ENCODE measurements at places on chromosomes 3 and 15.

DNA sequence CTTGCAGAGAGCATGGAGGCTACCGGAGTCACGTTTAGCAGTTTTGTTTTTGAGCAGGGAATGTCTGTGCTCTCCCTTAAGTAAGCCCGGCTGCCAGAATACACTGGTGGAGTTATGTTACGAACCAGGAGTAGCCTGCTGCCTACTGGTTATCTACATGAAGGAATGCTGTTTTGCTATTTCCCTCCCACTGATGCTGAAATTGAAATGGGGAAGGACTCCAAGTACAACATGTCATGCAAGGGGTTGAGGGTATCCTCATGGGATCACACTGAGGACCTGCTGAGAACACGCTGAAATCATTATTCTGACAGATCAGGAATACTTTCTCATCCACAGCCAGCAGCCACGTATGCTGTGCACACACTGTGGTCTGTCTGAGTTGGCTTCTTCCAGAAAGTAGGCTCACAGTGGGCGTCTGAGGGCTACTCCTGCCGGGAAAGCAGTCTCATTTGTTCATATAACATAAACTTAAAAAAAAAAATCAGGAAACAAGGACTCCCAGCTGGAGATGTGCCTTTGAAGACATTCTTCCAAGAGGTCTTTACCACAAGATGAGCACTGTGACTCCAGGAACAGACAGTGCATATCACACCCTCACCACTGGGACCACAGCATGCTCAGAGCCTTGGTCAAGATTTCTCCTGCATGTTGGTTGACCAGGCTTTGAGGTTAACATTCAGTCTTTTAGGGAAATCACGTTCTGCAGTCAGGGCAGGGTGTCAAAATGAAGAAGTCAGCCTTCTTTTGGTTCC lies 300.4 kb upstream of the RASGRP1 start:
- no peak for DNase-seq

- no peak for DNase-seq
These were observed 5.6 kb downstream of the SCAMP2 start for GRCh38 chr15:74867466-74868038.

GRCh38 chr3:183879243-183879642 lies 5.4 kb downstream of the PARL start:
- no peak for DNase-seq

DNA sequence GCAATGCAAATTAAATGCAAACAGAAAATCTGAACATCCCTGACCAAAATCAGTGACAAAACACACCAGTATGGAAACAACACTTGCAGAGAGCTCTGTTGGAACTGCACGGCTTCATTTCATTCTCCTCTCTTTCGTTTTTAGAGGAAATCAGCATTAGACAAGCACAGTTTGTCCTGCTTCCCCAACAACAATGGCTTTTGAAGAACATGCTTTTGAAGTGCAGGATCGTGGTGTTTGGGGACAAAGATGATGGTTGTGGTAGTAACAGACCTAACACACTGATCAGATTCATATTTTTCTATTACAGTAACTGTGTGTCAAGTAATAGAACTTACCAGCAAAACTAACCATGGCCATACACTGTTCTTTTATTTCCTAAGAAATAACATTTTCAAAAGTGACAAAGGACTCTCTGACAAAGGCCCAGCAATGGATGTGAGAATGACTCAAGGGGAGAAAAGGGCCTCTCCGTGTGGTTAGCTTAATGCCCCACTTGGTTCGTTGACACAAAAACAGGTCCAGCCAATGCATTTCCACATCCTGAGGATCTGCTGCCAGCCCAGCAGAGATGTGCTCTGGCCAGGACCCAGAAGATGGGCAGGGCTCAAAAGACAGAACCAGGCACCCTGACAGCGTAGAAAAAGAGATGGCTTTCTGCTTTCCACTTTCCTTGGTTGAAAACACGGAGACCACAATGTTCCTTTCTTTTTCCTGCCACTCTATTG lies 84.1 kb downstream of the CCNL1 start:
- no peak for DNase-seq

- DNase-seq: no peak
These were observed 460.6 kb upstream of the ALCAM start for GRCh38 chr3:104906001-104906639.

- DNase-seq: no peak
These were observed 8.6 kb upstream of the GATM start for GRCh38 chr15:45386974-45387373.

- no peak for DNase-seq
These were observed 630 bp downstream of the KIF15 start for GRCh38 chr3:44762170-44762677.

DNA sequence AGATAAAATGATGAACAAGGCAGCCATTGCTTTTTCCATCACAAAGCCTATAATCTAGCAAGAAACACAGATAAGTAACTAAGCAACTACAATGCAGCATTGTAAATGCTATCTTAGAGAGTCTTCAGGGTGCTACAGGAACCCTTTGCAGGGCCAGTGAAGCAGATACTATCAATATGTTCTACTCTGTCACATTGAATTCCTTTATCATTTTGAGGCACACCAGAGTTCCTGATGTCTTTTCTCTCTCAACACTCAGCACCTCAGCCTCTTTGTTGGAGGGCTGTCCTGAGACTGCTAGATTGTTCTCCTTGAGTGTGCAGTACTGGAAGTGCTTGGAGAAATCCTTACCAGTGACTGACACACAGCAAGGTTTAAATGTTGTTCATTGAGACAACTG lies 107.4 kb upstream of the MRPL3 start:
- no peak for DNase-seq

DNA sequence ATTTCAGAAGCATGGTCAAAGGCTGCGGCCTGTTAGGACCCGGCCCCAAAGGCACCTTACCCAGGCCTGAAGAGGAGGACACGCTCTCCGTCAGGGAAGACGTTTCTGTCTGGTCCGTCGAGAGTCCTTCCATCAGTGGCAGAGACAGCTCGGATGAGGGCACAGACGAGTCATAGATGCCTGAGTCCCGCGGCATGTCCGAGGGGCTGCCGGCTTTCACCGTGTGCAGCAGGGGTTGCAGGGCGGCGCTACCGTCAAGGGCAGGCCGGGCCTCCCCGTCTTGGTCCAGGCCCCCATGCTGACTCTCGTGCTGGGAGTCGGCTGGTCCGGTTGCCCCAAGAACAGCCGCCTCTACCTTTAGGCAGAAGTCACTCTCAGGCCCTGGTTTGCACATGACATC lies 37.1 kb downstream of the SPATA12 start:
- DNase-seq: no peak

DNA sequence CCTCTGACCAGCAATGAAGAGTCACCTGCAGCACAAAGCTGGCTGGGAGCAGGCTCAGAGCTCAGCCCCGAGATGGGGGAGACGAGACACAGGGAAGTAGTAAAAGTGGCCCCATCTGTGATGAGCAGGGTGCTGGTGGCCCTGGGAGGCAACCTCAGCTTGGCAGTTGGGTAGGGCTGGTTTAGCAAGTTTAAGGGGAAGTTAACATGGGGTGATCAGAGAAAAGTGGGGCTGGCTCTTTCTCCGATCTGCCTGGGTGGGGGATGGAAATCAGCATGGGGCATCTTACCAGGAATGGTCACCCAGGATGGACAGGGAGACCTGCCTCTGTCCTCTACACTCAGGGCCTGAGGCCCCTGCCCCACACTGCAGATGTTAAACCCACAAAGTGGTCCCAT lies 29.9 kb upstream of the SFMBT1 start:
- DNase-seq: no peak

- no peak for DNase-seq
These were observed 38.0 kb downstream of the SRPRB start for GRCh38 chr3:133843634-133844033.

GRCh38 chr3:181534781-181535221 lies 176.9 kb upstream of the SOX2 start:
- no peak for DNase-seq

- no peak for DNase-seq
These were observed 3.3 kb upstream of the RNF13 start for GRCh38 chr3:149809699-149810098.

DNA sequence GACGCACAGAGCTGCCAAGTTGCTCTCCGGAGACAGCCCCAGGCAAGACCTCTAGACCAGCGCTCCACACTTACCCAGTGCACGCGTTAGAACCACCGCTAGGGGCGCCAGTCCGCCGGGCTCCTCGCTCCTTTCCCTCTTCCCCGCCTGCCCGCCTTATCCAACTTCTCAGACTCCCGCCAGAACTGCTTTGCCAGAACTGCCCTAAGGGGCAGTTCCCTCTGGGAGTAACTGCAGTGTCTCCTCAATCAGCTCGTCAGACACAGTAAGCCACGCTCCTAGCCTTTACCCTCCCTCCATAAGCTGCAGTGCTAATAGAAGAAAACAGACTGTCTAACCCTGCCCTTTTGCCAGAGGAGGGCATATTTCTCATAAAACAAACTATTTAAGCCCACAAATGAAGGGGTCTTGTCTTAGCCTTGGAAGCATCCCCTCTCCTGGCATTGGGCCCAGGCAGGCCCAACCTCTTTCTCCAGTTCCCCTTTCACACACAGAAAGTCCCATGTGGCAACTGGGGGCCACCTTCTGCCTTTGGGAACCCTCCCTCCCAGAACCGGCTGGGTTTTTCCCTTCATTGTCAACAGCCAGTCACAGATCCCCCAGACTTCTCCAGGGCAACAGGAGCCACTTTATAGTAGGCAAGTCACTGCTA lies 3.7 kb downstream of the BMF start:
- DNase-seq: no peak

- DNase-seq: no peak
These were observed 14.0 kb downstream of the AAGAB start for GRCh38 chr15:67240235-67241131.

- no peak for DNase-seq
These were observed 873.1 kb downstream of the NSUN3 start for GRCh38 chr3:94935738-94936580.

DNA sequence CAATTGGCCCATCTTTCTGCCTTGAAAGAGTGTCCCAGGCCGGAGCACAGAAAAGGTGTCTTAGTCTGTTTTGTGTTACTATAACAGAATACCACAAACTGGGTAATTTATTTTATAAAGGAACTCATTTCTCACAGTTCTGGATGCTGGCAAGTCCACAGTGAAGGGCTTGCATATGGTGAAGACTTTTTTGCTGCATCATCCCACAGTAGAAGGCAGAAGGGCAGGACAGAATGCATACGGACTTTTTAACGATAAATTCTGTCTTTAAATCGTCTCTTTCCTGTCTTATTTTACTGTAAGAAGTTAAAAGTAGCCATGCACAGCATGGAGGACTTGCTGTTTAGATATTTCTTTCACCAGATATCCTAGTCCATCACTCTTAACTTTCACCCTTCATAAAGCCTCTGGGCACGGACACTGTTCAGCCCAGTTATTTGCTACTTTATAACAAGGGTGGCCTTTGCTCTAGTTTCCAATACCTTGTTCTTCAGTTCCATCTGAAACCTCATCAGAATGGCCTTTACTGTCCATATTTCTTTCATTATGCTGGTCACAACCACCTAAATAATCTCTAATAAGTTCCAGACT lies 10.3 kb upstream of the EIF1B start:
- no peak for DNase-seq

- DNase-seq: no peak
These were observed 15.2 kb downstream of the PRICKLE2 start for GRCh38 chr3:64209866-64210621.

DNA sequence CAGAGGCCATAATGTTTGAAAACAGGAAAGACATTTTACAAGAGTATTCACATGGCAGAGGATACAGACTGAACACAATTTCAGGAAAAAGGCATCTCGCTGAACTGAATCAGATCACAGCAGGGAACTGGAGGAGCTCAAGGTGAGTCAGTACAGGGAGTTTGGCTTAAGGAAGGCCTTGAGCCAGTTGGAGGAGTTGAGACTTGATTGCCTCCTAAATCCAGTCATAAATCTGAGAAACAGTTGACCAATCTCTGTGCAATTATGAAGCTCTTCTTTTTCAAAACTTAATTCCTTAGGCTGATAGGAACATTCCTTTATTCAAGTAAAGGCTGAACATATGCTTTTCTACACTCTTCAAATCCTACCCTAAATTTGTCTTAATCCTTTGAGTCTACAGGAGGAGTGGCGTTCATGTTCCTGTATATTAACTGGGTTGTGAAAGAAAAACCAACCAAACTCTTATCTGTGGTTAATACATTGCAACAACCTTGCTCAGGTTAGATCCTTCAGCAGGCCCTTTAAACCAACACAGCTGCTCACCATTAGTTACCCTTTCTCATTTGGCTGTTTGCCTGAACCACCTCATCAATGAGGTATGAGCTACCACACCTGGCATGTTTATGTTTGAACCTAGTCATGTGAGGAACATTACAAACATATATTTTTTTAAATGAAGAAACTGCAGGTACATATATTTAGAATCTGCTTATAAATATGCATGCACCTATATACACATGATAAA lies 404.1 kb upstream of the ATP11B start:
- no peak for DNase-seq

- no peak for DNase-seq
These were observed 115.1 kb upstream of the ICE2 start for GRCh38 chr15:60594071-60594470.

- no peak for DNase-seq
These were observed 239.1 kb upstream of the SGO1 start for GRCh38 chr3:20425138-20425537.

DNA sequence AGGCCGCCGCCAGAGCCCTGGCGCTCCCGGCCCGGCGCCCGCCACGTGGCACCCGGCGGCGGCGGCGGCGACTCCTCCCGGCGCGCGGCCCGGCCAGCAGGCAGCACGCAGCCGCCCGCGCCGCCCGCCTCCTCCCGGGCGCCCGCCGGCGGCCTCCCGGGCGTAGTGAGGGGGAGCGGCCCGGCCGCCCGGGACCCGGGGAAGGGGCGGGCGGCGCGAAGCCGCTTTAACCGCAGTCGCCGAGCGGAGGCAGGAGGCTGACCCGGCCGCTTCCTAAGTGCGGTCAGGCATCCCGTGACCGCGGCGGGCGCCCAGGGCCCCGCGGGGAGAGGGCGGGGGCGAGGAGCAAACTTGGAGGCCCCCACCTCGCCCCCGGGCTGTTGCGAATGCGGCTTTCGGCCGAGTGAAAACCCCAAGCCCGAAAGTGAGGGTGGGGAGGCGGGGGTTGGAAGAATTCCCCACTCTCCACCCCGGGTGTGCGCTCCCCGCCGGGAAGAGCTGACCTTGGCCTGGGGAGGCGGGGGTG lies 1.7 kb upstream of the HES1 start:
- DNase-seq: no peak

DNA sequence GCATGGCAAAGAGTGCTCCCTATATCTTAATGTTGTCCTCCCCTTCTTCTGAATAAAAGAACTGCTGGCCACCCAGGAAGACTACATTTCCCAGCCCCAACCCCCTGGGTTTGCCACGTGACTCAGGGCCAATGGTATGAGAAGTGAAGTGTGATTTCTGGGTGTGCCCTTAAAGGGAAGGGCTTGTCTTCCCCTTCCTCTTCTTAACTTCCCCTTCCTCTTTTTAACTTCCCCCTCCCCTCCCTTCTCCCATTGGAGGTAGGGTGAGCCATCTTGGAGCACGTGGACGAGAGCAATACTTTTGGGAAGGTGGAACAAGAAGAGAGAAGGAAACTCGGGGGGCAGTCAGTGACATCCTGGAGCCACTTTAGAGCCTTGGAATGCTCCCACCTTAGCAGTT lies 6.8 kb upstream of the KBTBD12 start:
- no peak for DNase-seq

GRCh38 chr3:101638261-101638745 lies 38.6 kb downstream of the ZBTB11 start:
- DNase-seq: no peak
